Adrenal gland (tissue), 19 donors: ENCODE measurements at places on chromosomes 11 and 22. TPM values are rescaled to one million over a fixed set of nuclear protein-coding genes. Genes with fewer than 3 reads are reported as not detected.

PATE2 gene
- total RNA-seq: not detected

P2RX6 gene
- total RNA-seq: 11.9 TPM

TMEM121B gene
- total RNA-seq: 0.84 TPM

DNA sequence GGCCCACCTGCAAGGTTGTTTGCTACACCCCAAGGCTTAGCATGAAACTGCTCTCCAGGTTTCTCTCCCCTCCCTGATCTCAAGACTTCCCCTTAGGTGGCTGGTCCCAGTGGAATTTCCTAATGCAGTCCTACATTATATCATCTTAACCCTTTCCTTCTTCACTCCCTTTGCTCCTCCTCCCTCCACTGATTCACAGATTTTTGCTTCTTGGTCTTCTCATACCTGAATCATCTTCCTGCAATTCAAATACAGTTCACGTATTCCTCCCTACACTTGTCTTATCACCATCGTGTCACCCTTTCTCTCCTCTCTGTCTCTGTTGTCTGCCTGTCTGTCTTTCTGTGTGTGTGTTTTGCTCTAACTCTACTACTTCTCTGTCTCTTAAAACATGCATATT is 17.0 kb downstream of the MMP10 start:
- H3K4me1 ChIP-seq: no peaks in the 10 kb centered on the region
- DNase-seq: no peak
- peaks cover 8% of the 10 kb centered on the region for H3K27me3 ChIP-seq

DNA sequence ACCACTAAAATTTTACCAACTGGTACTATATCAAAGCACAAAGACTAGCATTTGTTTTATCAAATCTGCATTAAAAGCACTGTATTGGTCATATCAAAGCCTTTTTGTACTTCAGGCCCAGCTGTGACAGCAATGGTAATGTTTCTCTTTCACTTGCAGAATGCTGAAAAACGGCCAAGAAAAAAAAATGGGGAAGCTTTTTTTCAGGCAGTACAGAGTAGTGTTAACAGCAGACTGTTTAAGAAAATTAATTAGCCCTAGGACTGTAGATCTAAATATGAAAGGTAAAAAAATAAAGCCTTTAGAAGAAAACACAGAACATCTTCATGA is 33.3 kb downstream of the DENND5A start:
- H3K4me1 ChIP-seq: peaks cover 24% of the 10 kb centered on the region
- H3K4me3 ChIP-seq: peak overlapping the region; percentile 0
- H3K27ac ChIP-seq: peak overlapping the region; percentile 48
- H3K27me3 ChIP-seq: no peaks in the 10 kb centered on the region
- no peak for DNase-seq

- H3K36me3 ChIP-seq: no peaks in the 10 kb centered on the region
- no peak overlapping the region for H3K4me3 ChIP-seq
- no peak overlapping the region for H3K27ac ChIP-seq
- peaks cover 9% of the 10 kb centered on the region for H3K4me1 ChIP-seq
- DNase-seq: no peak
Measured at GRCh38 chr11:10042699-10043098, 251.3 kb downstream of the SBF2 start.

DNA sequence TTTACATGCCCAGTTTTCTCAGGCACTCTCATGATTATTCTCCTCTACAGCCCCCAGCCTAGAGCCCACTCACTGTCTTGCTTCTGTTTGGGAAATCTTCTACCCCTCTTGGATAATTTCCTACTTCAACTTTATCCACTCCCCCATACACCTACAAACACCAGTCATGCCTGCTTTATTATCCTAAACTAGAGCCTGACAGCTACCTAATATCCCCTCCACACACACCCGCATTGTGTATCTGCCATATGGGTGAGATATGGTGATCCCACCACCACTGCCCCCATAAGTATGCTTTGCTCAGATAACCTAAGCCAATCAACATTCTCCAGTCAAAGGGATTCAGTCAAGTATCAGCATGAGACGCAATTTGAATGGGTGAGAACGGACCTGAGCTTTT is 15.3 kb upstream of the FJX1 start:
- DNase-seq: no peak
- H3K4me1 ChIP-seq: no peaks in the 10 kb centered on the region
- H3K4me3 ChIP-seq: no peak overlapping the region
- no peaks in the 10 kb centered on the region for H3K27me3 ChIP-seq
